ENCODE measurements at places on chromosomes 4 and X.

DNA sequence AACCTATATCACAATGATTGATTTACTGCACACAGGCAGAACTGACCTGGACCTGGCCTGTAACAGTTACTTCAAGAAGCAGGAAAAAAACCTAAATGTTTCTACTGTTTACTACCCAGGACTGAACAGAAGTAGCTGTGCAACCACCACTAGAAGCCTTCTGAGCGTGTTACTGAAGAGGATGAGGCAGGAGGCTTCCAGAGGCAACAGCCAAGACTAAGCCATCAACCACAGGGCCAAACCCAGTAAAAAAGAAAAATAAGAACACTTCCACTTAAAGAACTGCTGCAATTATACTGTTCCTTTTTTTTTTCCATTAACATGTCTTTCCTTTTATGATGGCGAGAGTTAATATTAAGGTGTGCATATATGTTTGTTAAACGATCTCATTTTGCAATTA, 29.4 kb upstream of the TTC29 start:
- DNase-seq: no peak

- no peak for DNase-seq
Observed at GRCh38 chr4:38818441-38818976, 13.9 kb upstream of the TLR1 start.

GRCh38 chrX:28787206-28787605, 200.0 kb downstream of the IL1RAPL1 start:
- DNase-seq: no peak

DNA sequence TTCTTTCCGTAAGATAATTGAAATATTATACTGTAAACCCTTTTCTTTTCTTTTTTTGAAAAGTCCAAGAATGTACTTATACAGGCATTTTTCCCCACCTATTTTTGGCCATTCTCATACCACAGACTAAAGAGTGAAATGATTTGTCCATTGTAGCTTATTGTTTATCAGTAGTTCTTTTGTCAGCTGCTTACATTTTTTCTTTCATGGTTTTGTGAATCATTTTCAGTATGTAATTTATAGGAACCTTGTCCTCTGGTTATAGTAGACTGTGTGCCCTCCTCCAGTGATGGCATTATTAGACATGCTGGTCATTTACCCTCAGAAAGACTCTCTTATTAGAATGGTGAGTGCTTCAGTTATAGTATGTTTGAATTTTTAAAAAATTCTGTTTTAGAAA, 56.7 kb downstream of the CCKAR start:
- DNase-seq: no peak

- no peak for DNase-seq
Observed at GRCh38 chr4:70515367-70516250, 2.8 kb upstream of the AMTN start.

- no peak for DNase-seq
Observed at GRCh38 chr4:85092943-85093342, 126.5 kb upstream of the WDFY3 start.

DNA sequence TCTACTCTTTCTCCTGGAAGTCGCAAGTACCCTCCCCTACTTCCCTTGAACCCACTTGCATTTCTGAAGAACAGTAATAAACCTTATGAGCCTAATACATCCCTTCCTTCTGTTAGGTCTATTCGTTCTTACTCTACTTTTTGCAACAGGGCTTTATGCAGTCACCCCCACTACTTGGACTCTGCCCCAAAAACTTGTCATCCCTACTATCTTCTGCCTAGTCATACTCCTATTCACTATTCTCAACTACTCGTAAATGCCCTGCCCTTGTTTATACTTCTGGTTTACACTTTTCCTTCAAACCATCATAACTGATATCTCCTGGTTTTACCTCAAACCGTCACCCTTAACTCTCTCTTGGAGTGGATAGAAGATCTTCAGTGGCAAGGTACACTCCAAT, 55.2 kb upstream of the SLIT2 start:
- DNase-seq: no peak

DNA sequence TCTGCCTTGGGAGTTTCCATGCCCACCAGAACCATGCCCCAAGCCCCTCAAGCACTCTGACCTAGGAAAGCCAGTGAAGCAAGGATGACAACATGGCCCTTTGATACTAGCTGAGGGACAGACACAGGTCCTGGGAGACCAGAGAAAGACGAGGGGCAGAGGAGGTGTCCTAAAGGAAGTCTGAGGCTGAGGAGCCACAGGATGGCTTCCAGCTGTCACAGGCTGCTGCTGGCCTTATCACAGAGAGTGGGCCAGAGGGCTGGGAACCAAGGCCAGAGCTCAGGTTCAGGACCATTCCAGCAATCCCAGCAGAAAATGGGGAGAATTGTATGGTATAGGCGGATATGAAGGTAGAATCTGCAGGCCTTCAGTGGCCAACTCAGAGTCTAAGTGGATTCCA, 31.7 kb upstream of the MSANTD1 start:
- DNase-seq: no peak

DNA sequence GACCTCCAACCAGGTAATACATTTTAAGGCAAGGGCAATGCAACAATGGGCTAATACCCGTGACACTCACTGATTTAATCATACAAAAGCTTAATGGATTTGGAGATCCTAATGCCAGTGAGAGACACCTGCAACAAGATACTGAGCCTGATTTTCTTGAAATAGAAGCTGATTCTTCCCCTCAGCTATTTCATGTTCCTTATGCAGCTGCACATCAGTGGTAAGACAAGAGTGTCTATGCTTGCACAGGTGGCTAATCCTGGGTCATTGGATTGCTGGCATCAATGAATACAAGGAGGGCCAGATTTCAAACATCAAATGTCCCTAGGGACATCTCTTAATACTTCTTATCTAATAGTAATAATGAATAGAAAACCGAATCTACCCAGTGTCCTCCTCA, 139.7 kb downstream of the PPARGC1A start:
- DNase-seq: no peak

DNA sequence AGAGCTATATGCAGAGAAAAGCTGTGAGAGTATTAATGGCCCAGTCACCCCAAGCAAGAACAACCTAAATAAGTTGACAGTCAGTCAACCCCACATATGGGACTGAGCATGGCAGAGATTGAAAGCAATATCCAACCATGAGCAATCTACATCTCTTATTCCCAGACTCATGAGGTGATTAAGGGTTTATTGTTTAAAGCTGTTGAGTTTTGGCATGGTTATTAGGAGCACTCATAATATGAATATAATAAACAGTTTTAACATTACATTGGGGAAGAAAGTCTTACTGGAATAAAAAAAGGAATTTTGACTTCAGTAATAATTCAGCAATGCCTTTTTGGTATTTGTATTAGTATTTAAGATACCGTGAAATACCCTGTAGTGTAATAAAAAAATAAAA, 1627.4 kb downstream of the STIM2 start:
- DNase-seq: no peak

- peak; percentile 95 for DNase-seq
Observed at GRCh38 chrX:73943693-73944562, 360.1 kb upstream of the ZCCHC13 start.

- no peak for DNase-seq
Observed at GRCh38 chr4:100828986-100829685, 311.3 kb upstream of the EMCN start.

- DNase-seq: peak; percentile 47
Observed at GRCh38 chr4:118888666-118889311, at the start of gene SYNPO2. Gene SYNPO2, plus strand, starts transcription at chr4:118888854. Its CDS starts 183 bp downstream, at chr4:118889037.

DNA sequence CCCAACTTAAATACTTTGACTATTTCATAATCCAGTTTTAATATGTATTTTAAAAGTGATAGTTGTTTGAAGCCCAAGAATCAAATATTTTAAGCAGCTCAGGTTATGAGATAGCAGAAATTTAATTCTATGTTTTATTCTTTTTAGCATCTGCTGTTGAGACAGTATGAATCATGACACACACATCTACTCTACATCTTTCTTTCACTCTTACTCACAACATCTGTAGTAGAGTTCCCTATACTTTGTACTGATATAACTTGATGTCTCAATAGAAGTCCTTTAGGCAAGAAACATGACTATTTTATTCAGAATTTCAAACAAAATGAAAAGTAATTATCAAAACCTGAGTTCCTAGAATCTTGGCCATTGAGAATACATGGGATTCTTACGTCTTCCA, 187.9 kb upstream of the GNPDA2 start:
- no peak for DNase-seq

DNA sequence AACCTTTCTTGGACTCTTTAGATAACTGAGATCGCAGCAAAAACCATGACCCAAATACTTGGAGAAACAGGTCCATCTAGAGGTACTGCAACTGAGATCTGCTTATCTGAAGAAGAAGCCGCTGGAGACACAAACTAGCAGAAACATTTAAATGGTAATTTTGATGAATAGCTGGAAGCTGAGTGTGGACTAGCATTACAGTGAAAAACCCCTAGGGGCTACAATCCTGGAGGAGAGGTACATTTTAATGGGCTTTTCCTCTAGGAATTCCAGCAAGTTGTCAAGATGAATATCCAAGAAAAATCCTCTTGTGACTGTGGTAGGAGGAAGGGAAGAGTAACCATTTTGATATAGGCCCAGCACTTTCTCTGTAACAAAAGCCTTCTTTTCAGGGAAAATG, 592.5 kb upstream of the GRIA3 start:
- no peak for DNase-seq

GRCh38 chr4:173520921-173521466, 9.0 kb downstream of the HAND2 start:
- no peak for DNase-seq

DNA sequence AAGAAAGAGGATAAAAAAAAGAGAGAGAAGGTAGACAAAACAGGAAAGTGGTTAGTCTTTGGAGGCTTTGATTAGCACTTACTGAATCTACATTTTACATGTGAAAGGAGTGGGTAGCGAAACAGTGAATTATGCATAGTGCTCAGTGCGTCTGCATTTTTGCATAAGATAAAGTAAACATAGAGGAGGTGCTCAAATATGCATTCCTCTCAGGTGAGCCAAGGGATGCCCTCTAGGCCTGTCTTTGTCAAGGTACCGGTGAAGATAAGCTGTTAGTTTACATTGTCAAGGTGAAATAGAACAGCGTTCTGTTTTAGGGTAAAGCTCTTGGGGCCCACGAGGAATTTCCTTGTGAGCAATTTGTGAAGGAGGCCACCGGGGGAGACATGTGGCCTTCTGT, 260.6 kb downstream of the TRIML1 start:
- DNase-seq: no peak

DNA sequence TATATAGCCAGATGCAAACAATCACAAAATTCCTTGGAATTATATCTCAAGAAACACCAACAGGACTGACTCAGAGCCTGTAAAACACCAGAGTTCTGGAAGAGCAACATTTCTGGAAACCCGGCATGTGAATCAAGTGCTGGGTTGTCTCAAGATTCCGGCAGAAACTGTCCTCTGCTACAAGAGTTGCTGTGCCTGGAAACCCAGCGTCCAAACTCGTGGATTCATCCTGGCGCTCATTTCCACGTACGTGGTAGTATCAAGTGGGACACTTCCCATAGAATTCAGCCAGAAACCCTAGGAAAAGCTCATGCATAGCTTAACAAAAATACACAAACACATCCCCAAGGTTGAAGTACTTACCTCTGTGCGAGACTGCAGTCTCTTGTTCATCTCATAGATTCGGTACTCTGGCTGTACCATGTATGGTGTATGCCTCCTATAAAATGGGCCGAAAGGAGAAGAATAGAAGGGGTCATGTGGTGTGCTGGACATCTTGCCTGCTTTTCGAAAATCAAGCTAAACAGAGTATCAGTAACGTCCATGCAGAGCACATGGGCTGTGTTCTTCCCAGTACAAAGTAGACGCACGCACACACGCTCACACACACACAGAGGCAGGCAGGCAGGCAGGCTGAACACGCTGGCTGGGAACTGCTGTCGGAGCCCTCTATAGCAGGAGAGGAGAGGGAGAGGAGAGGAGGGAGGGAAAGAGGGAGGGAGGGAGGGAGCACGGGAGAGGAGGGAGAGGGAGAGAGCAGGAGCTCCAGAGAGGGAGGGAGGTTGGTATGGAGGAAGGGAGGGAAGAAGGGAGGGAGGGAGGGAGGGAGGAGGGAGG, at the start of gene LDB2:
Gene LDB2, minus strand, starts transcription at position 655 of the 837 bp plus-strand sequence.
- peak; percentile 52 for DNase-seq

- no peak for DNase-seq
Observed at GRCh38 chrX:116281106-116281505, 110.6 kb downstream of the AGTR2 start.

DNA sequence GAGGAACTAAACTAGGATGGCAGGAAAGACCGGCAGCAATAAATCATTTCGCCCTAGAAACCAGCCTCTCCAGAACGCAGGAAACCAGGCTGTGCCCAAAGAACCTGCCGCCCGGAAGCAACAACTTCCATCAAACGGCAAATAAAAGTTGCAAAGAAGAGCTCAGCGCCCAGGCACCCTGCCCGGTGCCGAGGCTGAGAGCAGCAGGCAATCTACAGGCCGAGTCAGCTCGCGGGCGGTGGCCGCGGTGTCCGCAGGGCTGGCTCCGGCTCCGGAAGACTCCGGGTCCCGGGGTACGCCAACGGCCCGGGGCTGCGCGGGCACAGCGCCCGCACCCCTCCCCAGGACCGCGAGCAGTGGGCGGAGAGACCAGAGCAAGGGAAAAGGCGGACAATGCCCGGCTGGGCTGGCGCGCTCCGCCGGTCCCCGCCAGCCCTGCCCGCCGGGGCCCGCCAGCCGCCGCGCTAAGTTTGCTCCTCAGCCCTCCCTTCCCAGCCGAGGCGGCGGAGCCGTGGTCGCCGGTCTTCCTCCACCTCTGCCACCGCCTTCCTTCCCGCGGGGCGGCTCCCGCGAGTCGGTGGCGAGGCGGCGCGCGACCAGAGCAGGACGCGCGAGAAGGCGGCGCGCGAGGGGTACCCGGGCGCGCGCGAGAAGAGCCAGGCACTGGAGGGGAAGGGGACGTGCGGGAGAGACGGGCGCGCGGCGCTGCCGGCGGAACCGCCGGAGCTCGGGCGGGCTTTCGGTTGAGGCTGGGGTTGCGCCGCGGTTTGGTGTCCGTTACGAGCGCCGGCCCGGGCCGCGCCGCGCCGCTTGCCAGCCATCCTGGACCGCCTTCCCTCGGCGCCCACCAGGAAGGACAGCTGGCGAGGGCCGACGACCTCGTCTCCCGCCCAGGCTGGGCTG, 733 bp downstream of the FRYL start:
- DNase-seq: peak; percentile 82

- DNase-seq: no peak
Observed at GRCh38 chr4:40710484-40711254, 39.1 kb upstream of the NSUN7 start.

DNA sequence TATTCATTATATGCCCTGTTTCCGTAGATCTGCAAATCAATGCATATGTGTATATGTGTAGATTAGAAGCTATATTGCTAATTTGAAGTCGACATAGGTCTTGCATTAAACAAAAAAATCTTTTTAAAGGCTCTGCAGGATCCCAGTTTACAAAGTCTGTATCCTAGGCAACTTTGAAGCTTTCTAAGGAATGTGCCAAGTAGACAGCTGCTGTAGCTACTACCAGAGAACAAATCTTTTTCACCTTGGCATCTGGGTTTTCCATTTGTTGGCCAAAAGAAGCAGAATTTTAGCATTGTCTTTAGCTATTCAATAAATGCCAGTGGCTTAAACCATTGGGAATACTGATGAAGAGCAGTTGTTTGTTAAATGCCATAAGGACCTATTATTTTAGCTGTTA, 88.0 kb downstream of the NAA11 start:
- no peak for DNase-seq

All from mucosa of descending colon (tissue), 3 donors.